ENCODE measurements at places on chromosomes 6 and 20.

GRCh38 chr20:36777167-36777566 is 3.6 kb upstream of the DSN1 start:
- no peak for DNase-seq

DNA sequence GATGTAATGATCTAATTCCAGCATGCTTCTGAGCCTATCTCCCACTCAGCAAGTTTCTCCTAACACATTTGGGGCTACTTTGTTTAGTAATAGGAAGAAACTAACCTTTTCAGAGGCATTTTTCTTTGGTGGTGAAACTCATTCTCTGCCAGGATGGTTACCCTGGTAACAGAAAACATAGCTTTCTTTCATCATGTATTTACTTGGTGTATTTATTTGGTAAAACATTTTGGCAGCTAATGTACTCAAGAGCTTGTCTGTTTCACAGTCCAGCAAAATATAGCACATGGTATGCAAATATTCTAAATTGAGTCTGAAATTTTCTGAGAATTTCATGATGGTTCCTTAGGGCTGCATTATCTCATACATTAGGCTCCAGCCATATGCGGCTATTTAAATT is 100.0 kb downstream of the SLC35B3 start:
- no peak for DNase-seq

DNA sequence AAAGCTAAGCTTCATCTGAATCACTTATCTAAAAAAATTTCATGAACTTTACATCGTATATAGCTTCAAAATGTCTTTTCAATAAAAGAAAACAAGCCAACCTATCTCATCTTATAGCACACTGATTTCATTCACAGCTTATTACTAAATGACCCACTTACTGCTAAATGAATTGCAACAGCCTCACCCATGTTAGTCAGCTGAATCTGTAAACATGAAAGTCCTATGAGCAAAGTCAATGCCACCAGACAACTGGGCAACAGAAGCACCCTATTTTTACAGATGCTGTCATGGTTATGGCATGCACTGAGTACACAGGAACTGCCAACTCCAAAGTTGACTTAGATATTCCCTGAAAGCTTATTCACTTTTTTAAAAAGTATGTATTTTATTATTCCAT is 41.2 kb upstream of the DST start:
- no peak for DNase-seq

- no peak for DNase-seq
Observed at GRCh38 chr20:43960231-43960630, 45.6 kb downstream of the TOX2 start.

DNA sequence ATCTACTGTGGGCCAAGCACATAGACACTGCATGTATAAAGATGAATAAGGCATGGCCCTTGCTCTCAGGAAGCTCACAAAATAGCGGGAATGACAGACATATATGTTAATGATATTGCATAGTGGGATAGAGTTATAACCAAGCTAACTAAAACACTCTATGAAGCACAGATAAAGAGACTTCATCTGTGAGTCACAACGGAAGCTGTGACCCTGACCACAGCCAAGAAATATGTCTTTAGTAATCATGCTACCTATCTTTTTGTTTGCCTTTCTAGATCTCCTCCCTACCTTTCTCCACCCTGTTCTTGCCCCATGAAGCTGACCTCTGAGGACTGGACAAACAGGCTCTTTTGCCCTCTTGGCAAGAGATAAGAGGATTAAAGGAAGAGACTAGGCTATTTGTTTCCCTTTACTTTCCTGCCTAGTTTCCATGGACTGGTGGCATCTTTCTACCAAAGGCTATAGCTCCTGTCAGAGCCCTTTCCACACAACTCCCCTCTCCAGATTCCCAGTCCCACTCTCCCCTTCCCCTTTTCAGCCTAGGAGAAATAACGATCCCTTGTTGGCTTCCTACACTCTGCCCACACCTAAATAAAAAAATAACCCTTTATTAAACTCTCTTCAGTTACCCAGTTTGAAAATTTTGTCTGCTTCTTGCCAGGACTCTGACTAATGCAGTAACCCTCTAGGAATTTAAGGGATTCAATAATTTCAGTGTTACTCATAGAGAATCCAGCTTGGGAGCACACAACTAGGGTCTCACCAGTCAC is 504.9 kb upstream of the MARCKS start:
- DNase-seq = no peak

GRCh38 chr6:83948851-83949250 is 84.7 kb upstream of the MRAP2 start:
- DNase-seq = no peak

DNA sequence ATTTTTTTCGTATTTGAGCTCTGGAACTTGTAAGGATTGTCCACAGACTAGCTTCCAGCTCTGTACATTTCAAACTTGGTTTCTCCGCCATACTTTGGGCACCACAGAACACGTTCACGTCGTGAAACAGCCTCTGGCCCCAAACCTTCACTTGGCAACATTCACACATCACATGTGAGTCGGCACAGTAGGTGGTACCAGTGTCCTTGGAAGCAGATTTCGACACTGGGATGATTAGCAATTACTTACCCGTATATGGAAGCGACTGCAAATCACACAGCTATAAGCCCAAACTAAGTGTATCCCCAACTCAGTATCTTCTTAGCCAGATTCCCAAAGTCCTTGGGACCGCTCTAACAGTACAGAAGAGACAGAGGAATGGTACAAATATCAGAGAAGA is 60.2 kb downstream of the MAFB start:
- DNase-seq = no peak

DNA sequence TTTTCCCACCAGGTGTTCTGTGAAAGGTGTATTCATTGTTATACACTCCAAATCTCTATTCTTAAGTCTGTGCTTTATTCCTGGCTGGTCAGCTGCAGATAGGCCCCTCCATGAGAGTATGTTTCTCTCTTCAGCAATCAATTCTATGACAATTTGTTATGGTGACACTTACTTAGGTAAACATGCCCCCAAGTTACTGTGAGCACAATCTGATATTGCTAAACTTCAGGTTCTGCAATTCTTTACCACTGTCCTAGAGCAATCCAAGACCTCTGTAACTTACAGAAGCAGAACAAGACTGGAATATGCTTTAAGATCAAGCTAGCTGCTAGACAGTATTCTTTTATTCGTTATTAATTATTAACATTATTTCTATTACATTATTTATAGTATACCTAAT is 391.9 kb downstream of the FRK start:
- DNase-seq = no peak

GRCh38 chr6:11226005-11226404 is 6.5 kb downstream of the NEDD9 start:
- DNase-seq = no peak

DNA sequence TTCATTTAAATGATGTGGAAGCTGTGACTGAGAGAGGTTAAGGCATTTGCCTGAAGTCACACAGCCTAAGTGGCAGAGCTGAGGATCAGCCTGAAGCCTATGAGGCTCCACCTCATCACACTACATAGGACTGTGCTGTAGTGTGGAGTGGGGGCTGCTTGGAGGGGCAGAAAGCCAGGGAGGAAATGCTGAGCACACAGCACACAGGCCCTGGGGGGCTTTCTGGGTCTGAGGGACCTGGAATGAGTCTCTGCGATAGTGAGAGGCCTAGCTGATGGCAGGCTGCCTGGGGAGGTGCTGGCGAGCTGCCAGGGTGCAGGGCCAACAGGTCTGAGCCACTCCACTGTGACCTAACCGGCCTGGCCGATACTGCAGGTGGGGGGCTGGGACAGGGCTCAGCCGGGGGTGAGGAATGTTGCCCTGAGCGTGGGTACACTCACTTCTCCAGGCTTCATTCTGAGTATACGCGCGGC is 2.2 kb upstream of the ARHGAP40 start:
- DNase-seq = no peak

- DNase-seq = no peak
Observed at GRCh38 chr20:63737945-63738686, 1.5 kb upstream of the SLC2A4RG start.

DNA sequence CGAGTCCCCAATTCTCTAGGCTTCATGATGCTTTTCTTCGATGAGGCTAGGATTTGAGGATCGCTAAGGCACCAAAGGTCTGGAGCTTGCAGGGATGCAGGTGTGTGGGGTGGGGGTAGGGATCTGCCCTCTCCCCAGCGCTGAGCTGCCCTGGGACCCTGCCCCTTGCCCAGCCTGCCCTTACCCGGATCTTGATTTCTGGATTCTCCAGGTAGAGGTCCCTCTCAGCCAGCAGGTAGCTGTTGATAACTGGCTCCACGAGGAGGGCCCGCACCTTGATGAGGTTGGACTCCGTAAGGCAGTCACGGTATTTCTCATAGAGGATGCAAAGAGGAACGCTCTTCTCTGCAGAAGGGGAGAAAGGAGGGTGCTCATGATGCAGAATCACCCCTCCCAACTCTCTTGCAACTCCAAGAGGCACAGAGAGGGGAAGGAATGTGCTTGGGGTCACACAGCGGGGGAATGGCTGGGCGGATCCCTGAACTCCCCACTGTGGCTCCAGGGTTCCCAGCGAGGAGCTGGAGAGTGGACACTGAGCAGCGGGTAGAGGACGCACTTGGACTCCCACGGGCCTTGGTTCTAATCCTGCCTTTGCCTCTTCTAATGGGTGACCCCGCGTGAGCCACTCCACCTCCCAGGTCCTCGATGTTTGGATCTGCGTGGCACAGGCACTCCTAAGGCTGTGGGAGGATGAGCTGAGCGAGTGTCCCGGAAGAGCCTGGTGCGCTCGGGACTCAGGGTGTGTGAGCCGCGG is 32.7 kb downstream of the TGM2 start:
- no peak for DNase-seq

- DNase-seq = no peak
Observed at GRCh38 chr6:168660400-168660945, 219.5 kb downstream of the SMOC2 start.

DNA sequence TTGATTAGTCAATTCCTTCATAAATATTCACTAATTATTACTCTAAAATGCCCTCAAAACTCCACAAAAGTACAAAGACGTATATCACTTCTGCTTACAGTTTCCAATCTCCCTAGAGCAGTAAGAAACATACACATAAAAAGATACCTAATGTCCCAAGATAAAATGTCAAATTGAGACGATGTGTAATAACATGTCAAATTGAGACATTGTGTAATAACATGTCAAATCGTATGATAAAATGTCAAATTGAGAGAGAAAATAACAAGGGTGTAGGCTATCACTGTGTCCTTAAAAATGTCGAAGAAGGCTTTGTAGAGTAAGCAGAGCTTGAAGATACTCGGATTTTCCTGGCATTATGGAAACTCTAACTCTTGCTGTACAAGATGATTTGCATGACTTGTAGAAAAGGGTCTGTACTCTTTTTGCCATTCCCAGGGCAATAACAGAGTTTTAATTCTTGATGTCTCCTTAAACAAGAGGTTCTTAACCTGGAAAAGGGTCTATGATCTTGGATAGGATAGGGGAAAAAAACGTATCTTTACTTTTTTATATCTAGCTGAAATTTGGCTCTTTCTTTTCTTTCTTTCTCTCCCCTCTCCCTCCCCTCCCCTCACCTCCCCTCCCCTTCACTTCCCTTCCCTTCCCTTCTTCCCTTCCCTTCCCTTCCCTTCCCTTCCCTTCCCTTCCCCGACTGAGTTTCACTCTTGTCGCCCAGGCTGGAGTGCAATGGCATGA is 67.7 kb upstream of the ADGRG6 start:
- no peak for DNase-seq

GRCh38 chr20:53381568-53382262 is 211.9 kb downstream of the ZNF217 start:
- no peak for DNase-seq

- no peak for DNase-seq
Observed at GRCh38 chr6:72755752-72756151, 133.9 kb downstream of the KCNQ5 start.

DNA sequence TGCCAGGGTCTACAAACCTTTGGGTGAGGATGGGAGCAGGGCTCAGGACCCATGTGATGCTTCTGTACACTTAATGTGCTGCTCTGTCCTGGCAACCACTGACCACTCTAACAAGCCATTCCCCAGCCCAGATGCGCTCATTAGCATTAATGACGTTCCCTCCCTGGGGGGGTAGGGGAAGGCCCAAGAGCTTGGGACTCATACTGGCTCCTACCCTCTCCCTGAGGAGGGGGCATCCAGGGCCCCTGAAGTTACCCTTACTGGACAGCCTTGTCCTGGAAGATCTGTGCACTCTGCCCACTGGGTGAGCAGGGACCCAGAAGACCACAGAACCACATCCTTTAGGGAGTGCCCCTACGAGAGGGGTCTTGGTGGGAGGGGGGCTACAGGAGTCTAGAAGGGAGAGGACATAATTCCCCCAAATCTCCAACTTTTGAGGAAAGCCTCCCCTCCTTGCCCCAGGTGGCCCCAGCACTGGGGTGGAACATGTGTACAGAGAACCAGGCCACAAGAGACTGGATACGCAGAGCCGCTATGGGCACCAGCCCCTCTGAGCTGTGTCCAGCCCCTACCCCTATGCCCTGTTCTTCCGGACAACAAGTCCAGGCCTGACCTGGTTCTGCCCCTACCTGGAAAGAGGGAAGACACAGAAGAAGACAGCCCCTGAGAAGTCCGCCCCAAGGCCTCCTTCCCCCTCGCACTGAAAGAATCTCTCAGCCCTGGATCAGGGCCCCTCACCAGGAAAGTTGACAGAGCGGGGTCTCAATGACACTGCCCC is 1.4 kb downstream of the TEAD3 start:
- no peak for DNase-seq

DNA sequence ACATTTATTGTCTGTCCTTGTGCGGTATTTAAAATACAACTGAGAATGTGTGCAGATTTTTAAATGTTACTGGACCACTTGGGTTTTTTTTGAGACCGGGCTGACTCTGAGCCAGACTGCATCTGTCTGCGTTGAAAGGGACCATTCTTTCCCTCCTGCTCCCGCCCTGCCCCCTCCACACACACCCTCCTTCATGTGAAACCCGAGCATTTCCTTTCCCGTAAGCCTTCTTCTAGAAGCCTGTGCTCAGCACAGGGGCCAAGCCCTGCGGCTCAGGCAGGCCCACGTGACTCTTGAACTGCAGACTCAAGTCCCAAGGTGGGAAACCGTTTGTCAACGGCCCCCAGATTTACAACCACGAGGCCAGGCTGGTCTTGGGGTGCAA is 82.7 kb upstream of the FOXC1 start:
- peak; percentile 61 for DNase-seq

GRCh38 chr20:60584221-60584620 is 626.0 kb downstream of the CDH26 start:
- no peak for DNase-seq

GRCh38 chr6:89434954-89435353 is 2.0 kb downstream of the ANKRD6 start:
- no peak for DNase-seq

DNA sequence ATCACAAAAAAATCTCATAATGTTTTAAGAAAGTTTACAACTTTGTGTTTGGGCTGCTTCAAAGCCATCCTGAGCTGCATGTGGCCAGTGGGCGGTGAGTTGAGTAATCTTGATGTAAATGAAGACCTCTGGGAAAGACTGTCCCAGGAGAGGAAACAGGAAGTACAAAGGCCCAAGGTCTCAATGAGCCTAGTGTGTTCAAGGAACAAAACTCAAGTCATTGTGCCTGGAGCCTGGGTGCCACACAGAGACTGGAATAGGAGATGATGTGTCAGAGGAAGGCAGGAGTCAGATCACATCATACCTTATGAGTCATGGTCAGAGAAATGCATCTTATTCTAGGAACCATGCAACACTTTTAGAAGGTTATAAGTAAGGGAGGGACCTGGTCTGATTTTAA is 51.5 kb downstream of the COL19A1 start:
- DNase-seq = no peak
